ENCODE measurements at places on chromosomes 7 and 10.

- no peak for DNase-seq
Observed at GRCh38 chr10:66058594-66058993, 867.2 kb upstream of the LRRTM3 start.

- peak; percentile 20 for DNase-seq
Observed at GRCh38 chr7:129370812-129371211, 63.4 kb upstream of the STRIP2 start.

GRCh38 chr10:65798133-65798532, 1127.7 kb upstream of the LRRTM3 start:
- no peak for DNase-seq

GRCh38 chr10:131086094-131086493, 225.4 kb downstream of the TCERG1L start:
- no peak for DNase-seq

- peak; percentile 23 for DNase-seq
Observed at GRCh38 chr10:14325325-14325955, 5.3 kb downstream of the FRMD4A start.

Measured in NCI-H460 (cell line).